ENCODE measurements at places on chromosomes 7 and 10. TPM values are rescaled to one million over a fixed set of nuclear protein-coding genes. Genes with fewer than 3 reads are reported as not detected.
A peak's percentile ranks its signal among the peaks of the same experiment; 100 is the strongest.

The PYROXD2 gene
- 4.5 TPM for total RNA-seq

The HTR5A gene
- not detected for total RNA-seq

The UNC5B gene
- total RNA-seq = 7.1 TPM

The NEUROG3 gene
- total RNA-seq = not detected

The GIMAP6 gene
- 20.9 TPM for total RNA-seq

The FXYD4 gene
- total RNA-seq = not detected

The ZNF425 gene
- total RNA-seq = 4.7 TPM

The INPP5F gene
- 24.6 TPM for total RNA-seq

The FZD1 gene
- 30.2 TPM for total RNA-seq

DNA sequence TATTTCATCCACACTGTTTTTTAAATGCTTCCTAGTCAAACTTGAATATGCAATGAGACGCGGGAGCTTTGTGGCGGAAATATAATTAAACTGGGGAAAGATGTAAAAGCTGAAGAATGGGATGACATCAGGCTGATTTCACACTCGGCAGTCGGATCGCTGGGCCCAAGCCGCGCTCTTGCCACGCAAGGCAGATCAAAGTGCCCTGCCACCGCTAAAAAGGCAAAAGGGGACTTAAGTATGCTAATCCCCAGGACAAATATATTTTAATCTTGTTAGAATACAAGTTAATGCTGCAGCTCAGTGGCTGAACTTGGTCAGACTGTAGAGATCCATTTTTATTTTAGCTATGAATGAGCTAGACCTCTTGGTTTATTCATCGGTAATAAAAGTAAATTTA, 13.8 kb downstream of the EN2 start:
- no peak for DNase-seq

- no peak for DNase-seq
Observed at GRCh38 chr10:122864194-122864592, 15.2 kb downstream of the FAM24B start.

GRCh38 chr7:7399707-7400106, 136.0 kb downstream of the COL28A1 start:
- peak; percentile 10 for DNase-seq

DNA sequence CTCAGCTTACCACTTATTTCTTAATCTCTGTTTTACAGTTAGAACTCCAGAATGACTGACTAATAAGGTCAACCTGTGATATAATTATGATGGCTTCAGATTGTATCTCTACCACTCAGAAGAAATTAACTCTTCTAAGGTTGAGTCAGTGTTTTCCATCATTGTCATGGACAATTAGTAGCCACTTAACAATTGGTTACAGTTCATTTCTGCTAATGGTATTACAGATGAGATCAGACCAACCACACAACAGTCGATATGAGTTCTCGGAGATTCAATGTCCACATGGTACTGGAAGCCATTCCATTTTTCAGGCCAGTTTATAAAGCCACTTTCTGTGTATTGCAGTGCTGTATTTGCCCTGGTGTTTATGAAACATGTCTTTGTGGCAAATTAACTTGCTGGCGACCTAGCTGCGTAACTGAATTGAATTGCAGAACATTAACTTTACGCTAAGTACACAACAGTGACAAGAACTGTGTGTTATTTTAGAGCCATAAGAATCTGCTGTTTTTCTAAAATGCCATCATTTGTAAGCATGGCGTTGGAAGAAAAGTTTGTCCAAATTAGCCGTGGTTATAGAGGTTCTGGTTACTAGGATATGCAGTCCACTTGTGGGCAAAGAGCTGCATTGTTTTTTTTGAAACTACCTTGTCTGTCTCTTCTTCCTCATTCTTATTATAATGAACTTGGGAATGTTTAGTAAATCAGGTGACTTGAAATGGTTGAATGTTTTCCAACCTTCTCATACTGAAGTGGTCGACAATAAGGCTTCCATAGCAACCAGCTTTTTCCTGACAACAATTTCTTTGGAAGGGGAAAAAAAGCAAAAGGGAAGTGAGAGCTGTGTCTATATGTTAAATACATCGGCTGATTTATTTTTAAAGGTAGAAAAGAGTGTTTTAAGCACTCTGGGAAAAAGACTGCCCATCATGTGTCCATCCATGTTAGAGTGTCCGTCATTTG, 76.4 kb downstream of the CELF2 start:
- DNase-seq = no peak

DNA sequence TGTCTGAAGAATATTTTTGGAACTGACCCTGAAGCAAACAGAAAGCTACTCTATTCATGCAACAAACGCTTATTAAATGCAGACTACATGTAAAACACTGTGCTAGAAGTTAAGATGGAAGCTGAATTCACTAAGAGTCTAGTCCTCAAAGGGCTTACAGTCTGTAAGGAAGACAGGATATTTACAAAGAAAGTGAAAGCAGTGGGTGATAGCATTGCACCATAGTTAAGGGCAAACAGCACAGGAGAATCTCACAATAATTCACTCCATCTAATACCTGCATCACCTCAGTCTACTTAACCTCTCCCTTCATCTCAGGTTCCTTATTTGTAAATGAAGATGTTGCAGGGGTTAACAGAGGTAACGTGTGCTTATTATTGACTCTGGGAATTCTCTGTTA, 360.0 kb upstream of the AOAH start:
- no peak for DNase-seq

GRCh38 chr7:85714043-85714578, 527.3 kb upstream of the SEMA3D start:
- peak; percentile 38 for DNase-seq

GRCh38 chr10:64648915-64649314, 1127.7 kb downstream of the REEP3 start:
- DNase-seq = peak; percentile 4

- DNase-seq = no peak
Observed at GRCh38 chr10:111392910-111393309, 316.1 kb downstream of the ADRA2A start.

- no peak for DNase-seq
Observed at GRCh38 chr10:88903715-88904114, 23.7 kb downstream of the STAMBPL1 start.

GRCh38 chr10:83542774-83543411, 596.4 kb upstream of the GHITM start:
- peak; percentile 56 for DNase-seq

- no peak for DNase-seq
Observed at GRCh38 chr10:120861178-120861855, 10.2 kb downstream of the WDR11 start.

DNA sequence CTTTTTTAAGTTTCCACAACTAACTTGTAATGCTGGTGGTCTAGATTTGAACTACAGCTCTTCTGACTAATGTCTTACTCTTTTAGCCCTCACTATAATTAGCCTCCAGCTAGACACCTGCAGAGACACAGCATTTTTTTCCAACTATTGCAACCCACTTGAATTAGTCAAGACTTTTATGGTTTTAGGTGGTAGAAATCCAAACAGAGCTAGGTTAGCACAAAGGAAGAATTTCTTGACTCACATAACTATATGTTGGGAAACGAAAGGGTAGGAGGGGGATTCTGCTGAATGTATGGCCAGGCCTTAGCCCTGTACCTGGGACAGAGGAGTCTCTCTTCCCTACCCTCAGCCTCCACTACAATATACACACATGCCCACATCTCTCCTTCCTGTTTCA, 586.1 kb downstream of the INHBA start:
- DNase-seq = no peak

GRCh38 chr7:55469721-55470120, 102.6 kb downstream of the VOPP1 start:
- no peak for DNase-seq

DNA sequence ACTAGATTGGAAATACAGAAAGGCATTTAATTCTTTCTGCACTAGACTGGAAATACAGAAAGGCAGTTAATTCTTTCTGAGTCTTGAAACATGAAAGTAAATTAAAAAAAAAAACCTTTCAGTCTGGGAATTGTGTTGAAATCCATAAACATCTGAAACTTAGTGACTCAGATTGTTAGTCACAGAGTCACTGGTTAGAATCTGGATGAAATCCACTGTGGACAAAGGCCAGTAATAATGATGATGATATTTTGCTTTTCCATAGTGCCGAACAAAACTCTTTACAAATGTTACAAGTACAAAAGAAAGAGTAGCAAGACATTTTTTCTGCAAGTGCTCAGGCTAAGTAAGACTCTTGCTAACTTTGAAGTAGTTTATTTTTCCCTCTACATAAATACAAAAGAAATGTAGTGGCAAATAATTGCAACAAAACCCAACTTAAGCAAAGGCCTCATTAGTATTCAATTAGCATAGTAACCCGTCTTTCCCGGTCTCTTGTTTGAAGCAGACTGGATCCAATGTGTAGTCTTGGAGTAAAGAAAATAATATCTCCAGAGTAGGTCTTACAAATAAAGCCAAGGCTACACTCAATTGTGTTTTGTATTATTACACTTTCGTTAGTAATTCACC, 5.8 kb upstream of the PRTFDC1 start:
- peak; percentile 76 for DNase-seq

GRCh38 chr10:78215645-78216044, 182.0 kb downstream of the RPS24 start:
- DNase-seq = peak; percentile 94

DNA sequence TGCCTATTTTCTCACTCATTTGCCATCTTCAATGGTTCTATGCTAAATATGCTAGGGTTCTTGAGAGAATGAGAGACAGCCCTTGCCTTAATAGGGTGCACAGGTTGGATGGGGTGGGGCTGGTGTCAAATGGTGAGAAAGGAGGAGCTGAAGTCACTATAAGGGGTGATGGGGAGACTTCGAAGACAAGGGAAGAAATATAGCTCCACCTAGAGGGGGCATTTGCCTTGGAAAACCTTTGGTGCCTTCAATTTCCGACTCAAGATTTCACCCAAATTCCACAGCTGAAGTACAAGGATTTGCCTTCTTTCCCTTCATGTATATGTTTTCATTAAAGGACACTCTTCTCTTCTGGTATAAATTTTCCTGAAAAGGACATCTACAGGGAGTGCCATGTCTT, 5.6 kb downstream of the PTN start:
- DNase-seq = no peak

- peak; percentile 63 for DNase-seq
Observed at GRCh38 chr10:99234041-99234790, 1.4 kb downstream of the HPSE2 start.

GRCh38 chr7:12090757-12091221, 120.3 kb upstream of the TMEM106B start:
- no peak for DNase-seq

DNA sequence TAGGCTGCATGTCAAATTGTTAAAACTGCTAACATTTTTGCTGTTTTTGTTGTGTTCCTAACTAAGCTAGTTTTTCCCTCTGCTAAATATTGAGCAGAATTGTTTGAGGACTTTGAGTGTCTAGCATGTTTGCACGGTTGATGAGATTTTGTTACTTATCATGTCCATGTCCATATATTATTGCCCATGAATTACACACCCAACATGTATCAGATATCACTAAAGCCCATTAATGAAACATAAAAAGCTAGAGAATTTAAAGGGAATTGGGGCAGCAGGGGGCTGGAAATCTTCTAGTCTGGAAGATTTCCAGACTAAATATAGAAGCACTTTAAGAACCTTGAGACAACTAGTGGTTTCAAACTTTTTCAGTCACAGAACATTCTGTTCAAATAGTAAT, 197.7 kb downstream of the SNX10 start:
- peak; percentile 19 for DNase-seq

DNA sequence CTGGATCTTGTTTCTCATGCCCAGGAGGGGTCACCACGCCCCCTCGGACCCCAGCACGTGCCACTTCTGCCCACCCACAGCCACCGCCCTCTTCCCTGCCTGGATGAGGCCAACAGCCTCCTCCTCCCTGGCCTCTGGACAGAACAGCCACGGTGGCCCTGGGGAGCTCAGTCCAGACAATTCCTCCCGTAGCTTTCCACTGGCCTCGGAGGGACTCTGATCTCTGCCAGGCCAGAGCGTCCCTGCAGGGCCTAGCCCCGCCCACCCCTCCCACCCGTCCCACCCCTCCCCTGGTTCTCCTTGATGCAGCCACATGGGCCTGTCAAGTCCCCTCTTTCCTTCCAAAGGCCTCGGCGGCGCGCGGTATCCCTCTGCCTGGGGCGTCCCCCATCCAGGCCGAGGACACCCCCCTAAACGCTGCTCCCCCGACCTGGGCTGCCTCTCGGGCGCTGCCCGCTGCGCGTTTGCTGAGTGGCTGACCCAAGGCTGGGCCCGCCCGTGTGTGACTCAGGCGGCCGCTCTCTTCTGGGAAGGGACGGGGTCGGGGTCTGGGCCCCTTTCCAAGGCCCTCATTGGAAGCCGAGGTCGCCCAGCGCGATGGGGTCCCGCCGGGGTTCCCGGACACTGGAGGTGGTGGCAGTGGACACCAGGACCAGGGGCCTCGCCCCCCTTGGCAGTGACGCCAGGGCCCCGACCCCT, 557 bp downstream of the TMEM120A start:
- DNase-seq = peak; percentile 61

GRCh38 chr7:131057794-131058070, 269.9 kb upstream of the MKLN1 start:
- no peak for DNase-seq

GRCh38 chr7:30170476-30171205, 35.9 kb downstream of the MTURN start:
- no peak for DNase-seq

- no peak for DNase-seq
Observed at GRCh38 chr7:14714161-14714728, 188.3 kb downstream of the DGKB start.

DNA sequence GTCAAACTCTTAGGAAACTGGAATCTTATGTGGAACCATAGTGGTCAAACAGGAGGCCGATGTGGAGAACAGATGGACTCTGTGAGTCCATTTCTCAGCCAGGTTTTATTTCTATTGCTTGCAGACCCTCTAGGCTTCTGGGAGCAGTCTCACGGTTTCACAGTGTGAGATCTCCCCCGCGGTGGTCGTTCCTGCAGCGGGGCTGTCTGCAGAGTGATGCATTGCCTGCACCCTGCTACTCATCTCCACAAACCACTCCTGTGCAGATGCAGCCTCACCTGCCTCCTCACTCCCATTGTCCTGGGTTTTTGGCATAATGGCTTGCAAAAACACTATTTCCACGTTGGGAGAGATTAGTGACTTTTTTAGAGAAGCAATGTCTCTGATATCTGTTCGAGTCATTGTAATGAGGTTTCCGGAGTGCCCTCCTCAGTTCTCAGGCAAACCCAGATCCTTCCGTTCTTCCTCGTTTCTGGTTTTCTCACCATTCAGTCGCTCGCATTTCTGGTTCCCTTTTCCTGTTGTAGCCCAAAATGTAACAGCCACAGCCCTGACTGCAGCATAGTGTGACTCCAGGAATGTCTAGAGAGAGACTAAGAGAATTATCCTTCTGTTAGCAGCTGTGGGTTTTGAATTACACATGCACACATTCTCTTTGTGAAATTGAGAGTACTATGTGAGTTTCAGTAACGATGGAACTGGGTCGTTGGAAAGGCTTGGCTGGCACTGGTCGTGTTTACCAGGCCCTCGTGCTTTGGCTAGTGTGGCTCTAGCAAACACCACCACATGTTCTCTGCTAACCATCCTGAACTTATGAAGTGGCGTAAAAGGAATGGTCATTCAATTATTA, 30.2 kb downstream of the ACADSB start:
- DNase-seq = peak; percentile 38

DNA sequence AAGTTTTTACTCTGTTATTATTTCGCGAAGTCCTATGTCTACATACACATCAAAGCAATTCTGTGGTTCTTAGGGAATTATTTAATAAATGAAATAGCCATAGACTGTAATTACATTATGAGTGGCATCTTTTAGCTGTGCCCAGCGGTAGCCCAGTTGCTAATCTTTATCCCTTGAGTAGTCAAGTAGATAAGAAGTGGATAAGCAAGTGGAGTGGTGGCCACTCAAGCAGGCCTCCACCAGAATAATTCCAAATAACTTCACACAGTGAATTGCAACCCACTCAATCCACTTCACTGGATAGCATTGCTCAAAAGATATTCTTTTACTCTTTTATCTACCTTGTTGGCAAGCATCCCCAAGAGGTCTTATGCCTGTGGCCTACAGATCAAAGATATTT, 349.7 kb downstream of the AUTS2 start:
- no peak for DNase-seq
